ENCODE measurements at places on chromosomes 4 and X.

DNA sequence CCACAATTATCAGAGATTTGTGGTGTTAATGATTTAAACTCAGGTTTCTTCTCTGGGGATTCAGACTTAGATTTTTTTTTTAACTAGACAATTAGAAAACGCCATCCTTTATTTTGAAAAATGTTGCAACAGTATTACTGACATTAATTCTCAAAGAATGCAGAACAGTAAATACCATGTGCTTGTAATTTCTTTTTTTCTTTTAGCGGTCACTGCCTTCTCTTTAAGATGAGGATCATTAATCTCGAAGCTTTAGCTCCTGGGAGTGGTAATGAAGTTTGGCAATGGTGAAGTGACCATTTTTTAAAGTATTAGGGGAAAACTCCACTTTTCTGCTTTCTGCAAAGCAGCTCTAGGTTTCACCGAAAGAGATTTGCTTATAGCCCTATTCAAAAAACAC is 164.0 kb upstream of the MBNL3 start:
- DNase-seq, result no peak

DNA sequence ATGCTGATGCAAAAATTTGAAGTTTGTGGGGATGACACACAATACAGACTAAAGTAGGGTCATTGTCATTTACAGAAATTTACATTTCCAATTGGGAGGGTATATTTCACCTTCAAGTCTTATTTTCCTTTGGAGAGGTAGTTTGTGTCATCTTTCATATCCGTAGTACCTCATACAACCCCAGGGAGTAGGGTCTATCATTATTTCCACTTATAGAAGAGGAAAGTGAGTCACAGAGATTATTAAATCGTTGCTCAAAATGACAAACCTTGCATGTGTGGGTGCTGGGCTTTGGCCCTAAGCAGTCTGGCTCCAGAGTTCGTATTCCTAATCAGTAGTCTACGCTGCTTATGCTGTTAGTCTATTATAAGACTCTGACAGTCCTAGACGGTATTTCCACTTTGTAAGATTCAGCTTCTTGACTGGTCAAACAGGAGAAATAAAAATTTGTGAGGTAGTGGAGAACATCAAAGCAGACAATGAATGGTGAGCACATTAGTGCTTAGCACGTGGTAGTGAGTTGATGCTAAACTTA is 516.5 kb downstream of the PCDH7 start:
- no peak for DNase-seq

- DNase-seq, result peak; percentile 65
These were observed 58.9 kb downstream of the NAF1 start for GRCh38 chr4:163107754-163108153.

DNA sequence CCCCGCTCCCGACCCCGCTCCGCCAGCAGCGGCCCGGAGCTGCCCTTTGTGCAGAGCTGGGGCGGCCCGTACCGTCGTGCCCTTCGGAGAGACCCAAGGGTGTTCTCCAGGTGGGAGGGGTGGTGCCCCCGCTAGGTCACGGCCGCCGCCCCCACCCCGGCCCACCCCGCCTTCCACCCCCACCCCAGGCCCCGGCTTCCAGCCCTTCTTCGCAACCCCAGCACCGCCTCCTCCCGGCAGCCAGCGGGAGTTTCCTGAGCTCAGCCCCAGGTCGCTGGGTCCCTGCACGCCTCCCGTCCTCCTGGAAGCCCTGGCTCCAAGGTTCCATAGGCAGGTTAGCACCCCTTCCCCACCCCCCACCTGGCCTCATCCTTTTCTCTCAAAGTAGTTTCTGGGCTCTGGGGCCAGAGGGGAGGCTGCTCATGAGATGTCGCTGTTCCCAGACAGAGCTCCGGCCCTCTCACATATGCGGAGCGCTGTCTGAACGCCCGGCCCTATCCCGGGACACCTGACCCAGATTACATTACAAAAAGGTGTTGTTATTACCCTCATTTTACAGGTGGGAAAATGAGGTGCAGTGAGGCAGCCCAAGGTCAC is 25.2 kb upstream of the FGFR3 start:
- DNase-seq, result peak; percentile 75

DNA sequence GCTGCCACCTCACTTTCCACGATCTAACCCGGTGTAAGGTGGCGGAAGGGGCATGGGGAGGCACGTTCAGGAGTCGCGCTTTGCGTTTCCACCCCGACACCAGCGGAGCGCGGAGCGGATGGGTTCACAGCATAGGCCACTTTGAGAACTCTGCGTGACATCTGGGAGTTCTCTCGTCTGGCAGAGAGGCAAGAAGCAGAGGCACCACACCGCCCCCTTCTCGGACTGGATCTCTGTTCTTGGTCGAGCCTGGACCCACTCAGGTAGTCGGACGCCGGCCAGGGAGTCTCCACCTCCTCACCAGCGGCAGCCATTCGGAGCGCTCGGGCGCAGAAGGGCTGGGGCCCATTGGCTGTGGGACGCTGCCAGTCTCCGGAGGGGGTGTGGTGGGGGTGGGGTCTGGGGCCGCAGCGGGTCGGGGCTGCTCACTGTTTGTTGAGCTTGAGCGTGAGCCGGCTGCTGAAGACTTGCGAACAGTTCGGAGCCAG is at the start of gene DACH2:
Gene DACH2 (plus strand): TSS at position 428 of the 488 bp plus-strand sequence.
- DNase-seq, result peak; percentile 49

GRCh38 chrX:116607776-116608175 is 145.0 kb upstream of the CT83 start:
- no peak for DNase-seq

GRCh38 chr4:24743206-24743605 is 52.2 kb upstream of the SOD3 start:
- DNase-seq, result peak; percentile 29

DNA sequence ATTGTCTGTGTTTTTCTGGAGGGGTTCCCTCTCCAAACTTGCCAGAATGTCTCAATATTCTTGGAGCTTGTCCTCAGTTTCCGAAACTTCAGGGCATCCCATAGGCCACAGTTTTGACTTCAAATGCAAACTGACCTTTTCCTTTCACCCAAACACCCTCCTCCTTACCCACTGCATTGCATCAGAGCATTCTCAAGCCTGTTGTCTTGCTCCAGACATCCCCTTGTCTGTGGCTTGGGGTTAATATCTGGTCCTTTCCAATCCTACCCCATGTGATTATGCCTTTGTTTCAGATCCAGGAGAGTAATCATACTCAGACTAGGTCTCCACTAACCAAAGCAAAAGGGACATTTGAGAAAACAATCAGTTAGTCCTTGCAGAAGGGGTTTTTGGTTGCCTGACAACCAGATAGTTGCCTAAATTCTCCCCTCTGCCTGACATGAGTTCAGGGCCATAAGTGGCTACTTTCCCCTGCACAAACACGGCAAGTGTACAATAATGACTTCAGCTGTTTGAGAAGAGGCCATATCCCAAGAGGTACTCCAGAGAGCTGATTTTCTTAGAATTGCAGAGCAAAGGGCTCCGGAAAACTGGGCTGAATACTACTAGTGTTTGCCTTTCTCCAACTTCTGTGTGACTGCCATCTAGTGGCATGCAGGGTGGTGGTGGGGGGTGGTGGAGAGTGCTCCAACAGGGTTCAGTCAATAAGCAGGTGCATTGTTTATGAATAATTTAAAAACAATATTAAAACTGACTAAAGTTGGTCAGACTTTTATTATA is 130.2 kb downstream of the CHRDL1 start:
- peak; percentile 50 for DNase-seq

DNA sequence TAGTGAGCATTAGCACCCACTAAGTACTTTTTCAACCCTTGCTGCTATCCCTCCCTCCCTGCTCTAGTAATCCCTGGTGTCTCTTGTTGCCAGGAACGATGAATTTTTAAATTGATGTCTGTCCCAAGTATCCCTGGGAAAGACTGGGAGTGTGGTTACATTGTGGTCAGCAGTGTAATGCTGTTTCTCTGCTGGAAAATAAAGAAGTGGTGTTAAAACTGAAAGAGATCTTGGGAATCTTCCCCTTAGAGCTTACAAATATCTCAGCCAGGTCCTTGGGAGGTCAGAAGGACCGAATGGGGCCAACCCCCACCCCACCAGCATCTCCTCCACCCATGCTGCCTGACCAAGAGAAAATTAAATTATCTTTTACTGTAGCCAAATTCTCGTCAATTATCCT is 174.5 kb upstream of the MXRA5 start:
- no peak for DNase-seq

DNA sequence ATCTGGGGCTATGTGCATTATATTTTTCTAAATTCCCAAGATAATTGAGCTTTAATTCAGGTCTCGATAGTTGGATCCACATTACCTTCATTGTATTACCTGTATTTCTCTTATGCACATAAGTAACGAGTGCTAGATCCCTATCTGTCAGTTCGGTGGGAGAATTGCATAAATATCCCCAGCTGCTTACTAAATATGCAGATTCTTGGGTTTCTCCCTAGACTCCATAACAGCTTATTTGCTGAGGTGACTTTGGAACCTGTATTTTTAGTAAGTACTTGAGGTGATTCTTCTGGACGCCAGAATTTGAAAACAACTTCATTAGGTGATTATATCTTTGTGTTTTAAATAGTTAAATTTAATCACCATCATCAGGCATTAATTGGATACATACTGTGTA is 15.0 kb downstream of the UGT8 start:
- DNase-seq, result no peak

DNA sequence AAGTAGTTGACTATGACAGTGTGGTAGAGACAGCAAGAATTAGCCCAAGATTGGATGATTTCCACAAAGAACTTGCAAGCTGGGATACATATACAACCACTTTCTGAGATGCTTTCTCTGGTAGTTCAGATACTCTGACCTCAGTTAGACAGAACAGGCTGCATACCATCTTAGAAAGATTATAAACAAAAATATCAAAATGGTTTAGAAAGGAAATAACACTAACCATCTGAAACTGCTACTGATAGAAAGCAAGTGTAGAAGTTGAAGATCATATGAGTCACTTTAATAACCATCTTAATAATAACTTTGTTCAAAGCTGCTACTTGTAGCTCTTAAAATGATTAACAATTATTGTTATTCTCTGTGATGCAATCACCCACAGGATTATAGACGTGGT is 255.4 kb upstream of the TTC29 start:
- DNase-seq, result no peak

DNA sequence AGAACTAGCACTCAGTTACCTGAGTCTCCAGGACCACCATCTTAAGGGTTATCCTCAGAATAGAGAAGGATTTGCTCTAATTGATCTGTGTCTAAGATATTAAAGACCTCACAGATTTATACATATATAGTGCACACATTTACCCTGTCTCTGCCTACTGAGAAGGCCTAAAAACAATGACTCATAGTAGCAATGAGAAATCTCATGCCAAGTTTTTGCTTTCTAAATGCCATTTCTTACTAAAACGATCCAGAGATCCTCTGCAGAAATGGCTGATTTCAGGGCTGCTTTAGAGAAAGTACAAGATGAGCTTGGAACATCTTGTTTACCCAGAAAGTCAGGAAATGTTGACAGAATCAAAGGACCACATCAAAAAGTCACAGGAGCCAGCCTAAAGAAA is 79.1 kb upstream of the INPP4B start:
- no peak for DNase-seq

GRCh38 chr4:55169352-55169961 is 44.1 kb upstream of the KDR start:
- DNase-seq, result no peak

DNA sequence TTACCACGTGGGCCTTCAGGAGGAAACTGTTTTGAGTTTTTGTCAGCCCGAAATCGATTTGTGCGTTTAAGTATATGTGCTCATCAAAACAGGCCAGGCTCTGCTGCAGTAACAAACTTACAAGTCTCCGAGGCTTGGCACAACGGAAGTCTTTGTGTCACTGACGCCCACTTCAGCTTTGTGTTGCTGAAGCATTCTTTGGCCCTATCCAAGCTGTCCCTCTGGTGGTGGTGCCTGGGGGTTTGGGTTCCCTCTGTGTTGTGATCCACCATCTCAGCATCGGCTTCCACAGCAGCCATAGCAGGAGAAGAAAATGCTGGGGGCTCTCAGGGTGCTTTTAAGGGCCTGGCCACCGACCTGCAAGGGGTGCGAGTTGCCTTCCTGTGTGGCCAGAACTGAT is 176.4 kb downstream of the PTTG2 start:
- DNase-seq, result no peak

DNA sequence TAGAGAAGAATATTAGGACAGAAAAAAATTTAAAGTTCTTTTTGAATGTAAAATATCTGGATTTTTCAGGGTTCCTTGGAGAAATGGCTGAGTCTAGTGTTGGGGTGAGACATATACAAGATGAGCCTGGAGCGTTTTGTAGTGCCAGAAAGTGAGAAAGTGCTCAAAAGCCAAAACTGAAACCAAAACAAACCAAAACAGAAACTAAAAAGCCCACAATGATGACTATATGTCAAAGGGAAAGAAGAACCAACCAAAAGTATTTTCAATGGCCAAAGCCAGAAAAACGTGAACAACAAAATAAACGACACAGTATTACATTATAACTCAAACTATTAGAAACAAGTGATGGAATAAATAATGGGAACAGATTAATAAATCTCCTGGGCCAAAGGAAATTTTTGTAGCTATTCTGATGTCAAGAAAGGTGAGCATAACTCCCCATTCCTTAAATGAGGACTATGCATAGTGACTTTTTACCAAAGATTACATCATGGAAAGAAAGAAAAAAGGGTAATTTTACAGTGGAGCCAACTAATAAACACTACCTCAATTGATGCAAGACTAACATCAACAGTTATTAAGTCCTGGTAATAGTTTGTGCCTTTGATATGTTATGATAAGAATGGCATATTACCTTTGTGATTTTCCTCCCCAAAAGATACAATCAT is 1137.6 kb downstream of the C4orf33 start:
- DNase-seq, result no peak

Measured in hematopoietic multipotent progenitor cell treated with erythropoietin and hydrocortisone succinate and interleukin-3 and kit ligand, for 4 days (in vitro differentiated cells).